ENCODE measurements at places on chromosomes 7 and 10.

DNA sequence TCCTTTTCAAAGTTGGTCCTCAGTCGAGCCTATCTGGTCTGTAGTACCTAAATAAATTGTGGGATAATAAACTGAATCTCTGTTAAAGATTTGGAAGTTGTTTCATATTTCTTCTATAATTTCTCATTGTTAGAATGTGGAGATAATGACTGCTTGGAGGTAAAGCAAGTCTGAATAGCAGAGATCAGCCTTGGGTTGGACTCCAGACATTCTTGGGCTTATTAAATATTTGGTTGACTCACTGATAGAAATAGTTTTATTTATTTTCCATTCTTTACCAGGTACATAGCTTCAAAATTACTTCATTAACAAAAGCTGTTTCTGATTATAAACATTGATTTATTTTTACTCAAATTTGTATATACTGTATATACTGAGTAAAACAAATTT is 34.3 kb downstream of the TPST1 start:
- DNase-seq, result no peak

DNA sequence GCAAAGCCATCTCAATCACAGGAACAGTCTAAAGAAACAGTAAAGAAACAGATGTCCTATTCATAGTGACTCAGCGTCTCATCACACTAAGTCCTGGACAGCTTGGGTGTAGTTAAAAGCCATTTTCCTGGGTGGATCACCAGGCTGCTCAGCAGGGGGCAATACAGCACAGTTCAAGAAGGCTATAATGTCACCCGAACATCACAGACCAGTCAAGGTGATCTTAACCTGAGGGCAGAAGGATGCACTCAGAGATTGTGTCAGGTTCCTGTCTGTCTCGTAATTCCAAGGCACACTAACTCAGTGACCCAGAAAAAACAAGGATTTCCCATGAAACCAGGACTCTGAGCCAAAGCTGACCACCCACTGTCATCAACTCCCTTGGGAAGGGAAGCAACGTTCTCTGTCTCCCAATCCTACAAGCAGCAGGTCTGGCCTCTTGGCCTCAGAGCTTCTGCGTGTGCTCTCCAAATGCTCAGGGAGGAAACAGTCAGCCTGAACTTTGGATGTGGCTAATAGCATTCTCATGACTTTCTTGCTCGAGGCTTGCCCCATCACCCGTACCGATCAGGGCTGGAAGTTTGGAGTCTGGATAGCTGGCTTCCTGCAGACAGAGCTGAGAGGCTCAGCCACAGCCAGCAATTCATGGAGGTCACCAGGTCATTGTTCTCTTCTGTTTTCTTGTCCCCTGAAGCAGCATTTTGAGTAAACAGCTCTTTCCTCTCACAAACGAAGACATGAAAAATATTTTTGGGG is 90.4 kb upstream of the FAM171A1 start:
- no peak for DNase-seq

GRCh38 chr7:148116195-148116594 is 474.4 kb upstream of the C7orf33 start:
- no peak for DNase-seq

DNA sequence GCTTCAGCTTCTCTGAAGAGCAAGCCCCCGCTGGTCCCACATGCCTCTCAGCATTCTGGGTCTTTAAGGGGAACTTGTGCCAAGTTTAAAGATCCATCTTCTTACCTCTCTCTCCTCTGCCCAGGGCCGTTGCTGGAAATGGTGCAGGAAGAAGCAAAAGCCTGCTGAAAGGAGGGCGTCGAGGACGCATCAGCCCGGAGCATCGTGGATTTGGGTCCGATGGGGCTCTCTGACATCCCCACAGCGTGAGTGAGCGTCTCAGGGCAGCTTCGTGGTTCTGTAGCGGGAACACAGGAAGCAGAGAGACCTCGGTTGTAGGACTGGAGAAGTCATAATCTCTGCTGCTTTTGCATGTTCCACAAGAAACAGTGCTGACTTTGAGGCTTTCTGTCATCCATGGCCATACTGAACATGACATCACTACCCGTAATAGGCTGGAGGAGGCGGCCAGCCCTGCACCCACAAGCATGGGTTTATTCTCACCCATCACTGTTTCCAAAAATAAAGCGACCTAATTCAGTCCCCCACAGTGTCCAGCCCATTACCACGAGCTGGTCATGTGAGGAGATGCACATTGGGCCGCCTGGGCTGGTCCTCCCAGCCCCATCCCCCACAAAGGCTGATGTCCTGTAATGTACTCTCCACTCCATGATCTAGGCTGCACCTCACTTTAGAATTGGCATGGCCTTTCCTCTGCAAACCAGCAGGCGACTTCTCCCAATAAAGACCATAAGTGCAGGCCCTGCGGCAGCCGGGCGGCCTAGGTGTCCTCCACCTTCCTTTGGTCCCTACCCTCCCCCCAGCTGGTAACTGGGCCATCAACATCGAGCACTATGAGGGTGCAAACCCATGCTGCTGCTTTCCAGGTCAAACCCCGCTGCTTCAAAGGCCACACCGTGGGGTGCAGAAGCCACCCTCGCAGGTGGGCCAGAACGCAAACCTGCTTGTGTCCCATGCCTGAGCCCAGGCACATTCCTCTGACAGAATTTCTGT is 276.9 kb downstream of the TNS3 start:
- no peak for DNase-seq

DNA sequence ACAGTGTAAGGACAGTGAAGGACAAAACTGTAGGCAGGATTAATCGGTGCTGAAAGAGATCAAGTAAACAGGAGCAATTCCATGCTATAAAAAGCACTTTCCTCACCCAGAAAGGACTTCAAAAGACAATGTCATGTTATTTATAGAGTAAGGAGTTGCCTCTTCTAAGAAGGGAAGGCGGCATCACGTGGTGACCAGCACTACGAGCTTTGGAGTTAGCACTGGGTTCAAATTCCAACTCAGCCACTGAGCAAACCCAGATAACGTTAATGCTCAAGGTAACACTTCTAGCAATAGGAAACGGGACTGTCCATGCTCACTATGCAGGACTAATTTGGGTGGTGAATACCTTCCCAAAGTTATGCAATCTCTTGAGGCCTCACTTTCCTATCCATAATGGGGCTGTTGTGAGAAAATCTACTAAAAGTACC is 715 bp upstream of the PANK1 start:
- no peak for DNase-seq

GRCh38 chr10:98316170-98316569 is 48.2 kb upstream of the LOXL4 start:
- DNase-seq, result no peak

GRCh38 chr10:18542832-18543231 is 108.6 kb downstream of the NSUN6 start:
- DNase-seq, result no peak

- DNase-seq, result no peak
Observed at GRCh38 chr7:24422441-24423010, 138.5 kb downstream of the NPY start.

DNA sequence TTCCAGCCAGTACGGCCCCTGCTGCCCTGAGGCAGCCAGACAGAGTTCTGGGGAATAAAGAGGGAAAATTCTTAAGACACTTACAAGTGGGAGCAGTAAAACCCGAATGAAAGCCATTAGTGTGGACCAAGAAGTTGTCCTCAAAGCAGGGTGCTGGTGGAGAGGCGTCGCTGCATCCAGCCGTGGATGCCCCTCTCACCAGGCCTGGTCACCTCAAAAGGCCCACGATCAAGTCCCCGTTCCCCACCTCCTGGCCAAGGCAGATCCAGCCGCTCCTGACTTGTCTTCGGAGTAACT is 656 bp downstream of the VSTM4 start:
- DNase-seq, result no peak

Data from activated CD4-positive, CD25-positive, alpha-beta regulatory T cell (primary cell).